Activated naive CD4-positive, alpha-beta T cell treated with anti-CD3 and anti-CD28 coated beads, Interleukin-2, amount 50 U/mL, for 16 hours (primary cell): ENCODE measurements at places on chromosomes 7 and 10.

DNA sequence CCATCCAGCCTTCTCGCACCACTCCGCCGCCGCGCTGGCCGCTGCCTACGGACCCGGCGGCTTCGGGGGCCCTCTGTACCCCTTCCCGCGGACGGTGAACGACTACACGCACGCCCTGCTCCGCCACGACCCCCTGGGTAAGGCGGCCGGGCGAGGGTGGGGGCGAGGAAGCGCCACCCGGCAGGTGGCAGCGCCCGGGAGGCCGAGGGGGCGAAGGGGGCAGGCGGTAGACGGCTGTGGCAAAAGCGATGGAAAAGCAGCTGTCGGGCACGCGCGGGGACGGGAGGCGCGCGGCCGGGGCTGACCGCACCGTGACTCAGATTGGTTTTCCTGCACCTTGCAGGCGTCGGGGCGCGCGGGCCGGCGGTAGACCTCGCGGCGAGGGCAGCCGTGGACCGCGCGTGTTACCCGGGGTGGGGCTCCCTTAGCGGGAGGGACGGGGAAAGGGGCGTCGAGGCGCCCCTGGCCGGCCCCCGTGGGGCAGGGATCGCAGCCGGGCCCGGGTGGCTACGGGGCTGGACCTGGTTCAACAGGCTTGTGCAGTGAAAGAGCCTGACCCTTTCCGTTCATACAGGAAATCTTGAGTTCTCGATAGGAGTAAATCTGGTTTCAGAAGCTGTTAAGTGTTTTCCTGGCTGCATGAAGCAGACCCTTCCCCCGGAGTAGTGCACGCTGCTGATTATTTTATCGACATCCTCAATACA, 608 bp downstream of the HHEX start:
- DNase-seq: peak; percentile 38

- DNase-seq: peak; percentile 48
Observed at GRCh38 chr10:103661198-103661950, 167.9 kb downstream of the NEURL1 start.

DNA sequence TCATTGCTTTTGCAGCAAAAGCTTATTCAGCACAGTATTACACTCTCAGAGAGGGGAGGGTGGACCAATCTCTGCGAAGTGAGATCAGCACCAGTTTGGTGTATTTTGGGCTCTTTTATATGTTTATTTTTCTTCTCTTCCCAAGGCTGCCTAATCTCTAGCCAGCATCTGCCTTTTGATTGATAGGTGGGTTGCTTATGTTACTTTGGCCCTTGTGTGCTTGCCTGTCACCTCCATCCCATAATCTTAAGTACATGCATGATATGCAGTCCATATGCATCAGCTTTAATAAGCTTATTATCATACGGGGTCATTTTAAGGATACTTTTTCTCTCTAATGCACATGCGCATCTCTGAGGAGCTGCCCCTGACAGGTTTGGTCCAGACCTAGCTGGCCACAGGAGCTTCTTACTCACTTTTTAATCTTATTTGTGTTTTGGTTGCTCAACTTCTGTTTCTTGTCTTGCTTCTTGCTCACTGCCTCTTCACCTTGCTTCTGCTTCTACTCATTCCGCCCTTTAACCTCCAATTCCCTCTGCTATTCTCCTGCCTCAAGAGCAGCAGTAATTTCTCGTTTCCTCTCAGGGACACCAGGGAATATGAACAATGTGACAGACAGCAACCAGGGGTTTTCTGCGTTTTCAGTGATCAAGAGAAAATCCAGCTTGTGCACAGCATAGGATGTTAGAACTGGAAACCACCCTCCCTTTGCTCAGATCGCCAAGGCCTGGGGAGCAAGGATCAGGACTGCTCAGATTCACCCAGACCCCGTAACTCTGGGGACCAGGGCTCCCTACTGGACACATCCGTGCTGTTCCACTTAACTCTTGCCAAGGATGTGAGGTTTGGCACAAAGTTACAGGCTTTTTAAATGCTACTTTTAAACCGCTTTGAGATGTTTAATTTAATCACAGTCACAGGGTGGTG, 10.0 kb downstream of the RGR start:
- DNase-seq: no peak

GRCh38 chr10:28058746-28059145, 59.9 kb upstream of the ODAD2 start:
- DNase-seq: no peak

DNA sequence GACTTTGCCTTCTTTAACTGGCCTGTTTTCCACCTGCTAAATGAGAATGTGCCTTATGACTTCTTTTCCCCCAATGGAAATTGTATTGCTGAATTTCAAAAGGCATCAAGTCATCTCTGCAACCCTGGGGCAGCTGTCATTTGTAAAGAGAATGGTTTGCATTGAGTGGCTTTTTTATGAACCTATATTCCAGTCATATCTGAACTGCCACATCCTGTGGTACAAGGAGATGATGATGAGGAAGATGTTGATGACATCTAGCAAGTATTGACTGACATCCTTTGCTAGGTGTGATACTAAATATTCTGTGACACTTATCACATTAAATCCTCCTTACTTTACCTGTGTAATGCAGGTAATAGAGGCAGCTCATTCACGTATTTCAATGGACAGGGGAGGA, 88.3 kb upstream of the KIAA1217 start:
- no peak for DNase-seq

GRCh38 chr7:134289841-134290240, 26.9 kb downstream of the SLC35B4 start:
- DNase-seq: no peak

- no peak for DNase-seq
Observed at GRCh38 chr10:127283576-127283975, 87.2 kb upstream of the INSYN2A start.

DNA sequence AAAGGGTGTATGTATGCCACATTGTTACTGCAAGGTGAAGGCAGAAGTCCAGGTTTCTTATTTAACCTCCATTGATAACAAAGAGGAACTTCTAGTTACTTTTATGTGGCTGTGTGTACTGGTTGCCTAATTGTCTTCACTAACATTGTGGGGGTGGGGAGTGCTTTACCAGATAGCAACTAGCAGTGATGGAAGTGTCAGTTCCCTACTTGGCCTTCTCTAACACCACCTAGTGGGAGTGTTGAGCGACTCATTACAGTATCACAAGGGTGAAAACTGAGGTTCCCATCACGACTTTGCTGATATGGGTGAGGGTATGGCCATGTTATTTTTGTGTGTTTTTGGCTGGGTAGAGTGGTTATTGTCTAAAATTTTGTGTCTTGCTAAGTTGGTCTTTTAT, 274.4 kb downstream of the THSD7A start:
- no peak for DNase-seq
